ENCODE measurements at places on chromosomes 12 and 14.

DNA sequence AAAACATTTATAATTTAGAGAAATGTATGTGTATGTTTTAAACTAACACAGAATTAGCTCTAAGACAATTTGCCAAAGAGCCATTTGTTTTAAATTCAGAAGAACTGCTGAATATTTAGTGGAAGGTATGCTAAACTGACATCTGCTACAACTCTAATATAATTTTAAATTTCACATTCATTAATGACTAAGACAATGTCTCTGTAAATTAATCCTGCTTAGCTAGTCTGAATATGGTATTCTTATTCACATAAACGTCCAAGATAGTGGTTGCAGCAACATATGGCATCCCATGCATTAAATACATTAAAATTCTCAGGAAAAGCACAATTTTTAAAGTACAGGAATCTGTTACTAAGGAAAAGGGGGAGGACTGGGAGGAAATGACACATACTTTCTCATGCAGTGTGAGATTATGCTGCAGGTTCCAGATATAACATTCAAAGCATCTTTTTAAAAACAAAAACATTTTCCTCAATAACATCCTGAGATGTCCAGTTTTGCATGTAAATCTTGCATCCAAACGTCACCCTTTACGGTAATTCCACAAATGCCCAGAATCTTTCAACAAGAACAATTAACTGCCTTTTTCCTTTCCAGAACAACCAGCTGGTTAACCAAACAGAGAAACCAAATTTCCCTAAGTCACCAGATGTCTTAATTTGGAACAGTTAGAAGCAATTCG lies 26.9 kb downstream of the WDR89 start:
- no peak for DNase-seq

GRCh38 chr12:99847936-99848335 lies 136.8 kb downstream of the ANKS1B start:
- DNase-seq: no peak

DNA sequence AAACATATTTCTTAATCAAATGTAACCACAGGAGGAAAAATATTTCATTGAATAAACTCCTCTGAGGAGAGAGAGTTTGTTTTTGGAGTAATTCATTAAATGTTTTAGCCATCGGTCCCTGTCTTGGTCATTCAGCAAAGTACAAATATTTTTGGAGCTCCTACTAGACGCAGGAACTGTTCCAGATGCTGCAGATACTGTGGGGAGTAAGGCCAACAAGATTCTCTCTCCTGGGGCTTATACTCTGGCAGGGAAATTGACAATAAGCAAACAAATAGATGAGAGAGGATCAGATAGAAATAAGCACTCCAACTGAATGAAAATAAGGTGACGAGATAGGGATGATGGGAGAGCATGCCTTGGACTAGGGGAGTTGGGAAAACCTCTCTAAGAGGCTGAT lies 264.1 kb downstream of the TTC8 start:
- DNase-seq: no peak

- no peak for DNase-seq
Observed at GRCh38 chr14:94115058-94115591, 4.6 kb downstream of the IFI27 start.

DNA sequence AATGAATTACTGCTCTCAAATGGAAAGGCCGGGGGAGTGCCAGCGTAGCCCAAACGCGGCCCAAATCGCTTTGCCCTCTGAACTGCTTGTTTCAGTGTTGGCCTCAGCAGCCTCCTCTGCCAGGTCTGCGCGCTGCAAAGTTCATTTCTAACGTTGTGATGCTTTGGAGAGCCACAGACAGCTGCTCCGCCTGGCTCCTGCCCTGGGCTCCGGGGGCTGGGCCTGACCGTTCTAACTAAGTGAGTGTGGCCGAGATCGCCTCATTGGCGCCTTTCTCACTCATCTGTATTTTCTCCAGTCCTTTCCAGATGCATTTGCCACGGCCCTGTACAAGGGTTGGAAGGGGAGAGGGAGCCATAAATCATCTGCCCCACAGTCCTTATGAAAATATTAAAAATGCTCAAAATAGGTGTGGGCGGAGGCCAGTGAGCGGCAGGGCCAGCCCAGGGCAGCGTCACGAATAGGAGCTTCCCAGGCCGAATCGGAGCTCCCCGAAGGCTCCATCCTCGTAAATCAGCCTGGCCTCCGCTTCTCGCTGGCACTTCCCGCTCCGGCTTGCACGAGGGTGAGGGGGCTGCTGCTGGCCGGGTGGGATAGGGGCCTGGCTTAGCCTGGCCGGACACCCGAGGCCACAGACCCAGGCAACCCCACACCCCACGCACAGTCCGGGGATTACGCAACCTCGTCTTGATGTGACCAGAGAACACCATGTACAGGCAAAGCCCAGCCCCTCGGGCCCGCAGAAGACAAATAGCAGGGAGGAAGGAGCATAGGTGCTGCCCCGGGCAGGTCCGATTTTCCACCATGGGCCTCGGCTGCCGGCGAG lies 196.6 kb upstream of the DIO3 start:
- no peak for DNase-seq

DNA sequence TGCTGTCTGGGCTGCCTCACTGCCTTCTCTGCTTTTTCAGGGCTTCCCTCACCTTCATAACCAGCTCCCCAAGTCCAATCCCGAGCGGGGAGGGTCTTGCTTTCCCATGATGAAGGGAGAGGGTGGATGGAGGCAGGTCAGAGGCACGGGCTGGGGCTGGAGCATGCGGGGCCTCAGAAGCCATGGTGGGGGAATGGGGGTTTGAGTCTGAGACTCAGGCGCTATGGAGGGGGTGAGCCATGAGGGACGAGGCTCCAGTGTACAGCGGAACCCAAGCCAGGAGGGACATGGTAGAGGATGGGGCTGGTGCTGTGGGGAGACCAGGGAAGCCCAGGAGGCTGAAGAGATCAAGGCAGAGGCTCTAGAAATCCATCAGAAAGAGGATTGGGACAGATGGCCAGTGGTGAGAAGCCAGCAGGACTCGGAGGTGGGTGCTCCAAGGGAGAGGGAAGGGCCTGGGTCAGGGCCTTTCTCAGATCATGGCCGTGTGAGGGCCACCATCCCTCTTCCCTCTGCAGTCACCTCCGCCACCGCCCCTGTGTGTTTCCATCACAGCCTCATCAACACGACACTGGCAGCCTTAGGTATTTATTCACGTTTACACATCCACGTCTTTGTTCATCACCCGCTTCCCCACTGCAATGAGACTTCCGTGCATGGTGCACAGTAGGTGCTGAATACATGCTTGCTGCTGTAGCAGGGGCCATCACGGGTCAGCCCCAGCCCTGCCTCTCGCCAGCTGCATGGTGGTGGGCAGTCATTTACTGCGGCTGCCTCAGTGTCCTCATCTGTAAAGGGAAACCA lies 144.7 kb downstream of the ADGRD1 start:
- no peak for DNase-seq

GRCh38 chr12:43882578-43883178 lies 46.8 kb downstream of the TMEM117 start:
- no peak for DNase-seq

- DNase-seq: no peak
Observed at GRCh38 chr12:12622418-12622817, 10.7 kb downstream of the CREBL2 start.

GRCh38 chr14:81884382-81884781 lies 350.7 kb upstream of the SEL1L start:
- no peak for DNase-seq

GRCh38 chr12:9334041-9334692 lies 126.0 kb upstream of the PZP start:
- DNase-seq: no peak

DNA sequence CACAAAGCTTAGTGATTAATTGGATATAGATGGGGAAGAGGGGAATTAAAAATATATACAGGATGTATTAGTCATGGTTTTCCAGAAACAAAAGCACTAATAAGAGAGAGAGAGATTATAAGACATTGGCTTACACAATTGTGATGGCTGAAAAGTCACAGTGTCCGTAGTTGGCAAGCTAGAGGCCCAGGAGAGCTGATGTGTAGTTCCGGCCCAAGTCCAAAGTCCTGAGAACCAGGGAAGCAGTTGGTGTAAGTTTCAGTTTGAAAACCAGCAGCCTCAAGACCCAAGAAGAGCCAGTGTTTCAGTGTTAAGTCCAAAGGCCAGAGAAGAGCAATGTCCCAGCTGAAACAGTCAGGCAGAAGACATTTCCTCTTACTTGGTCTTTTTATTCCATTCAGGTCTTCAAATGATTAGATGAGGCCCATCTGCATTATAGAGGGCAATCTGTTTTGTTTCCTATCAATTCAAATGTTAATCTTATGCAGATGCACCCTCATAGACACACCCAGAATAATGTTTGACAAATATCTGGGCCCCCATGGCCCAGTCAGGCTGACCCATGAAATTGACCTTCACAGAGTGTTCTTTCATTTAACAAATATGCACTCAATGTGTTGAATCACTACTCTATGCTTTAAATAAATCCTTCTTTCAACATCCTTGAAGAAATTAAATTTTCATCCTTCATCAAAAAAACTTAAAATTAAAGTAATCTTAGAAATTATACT lies 67.2 kb upstream of the DIO2 start:
- DNase-seq: no peak

DNA sequence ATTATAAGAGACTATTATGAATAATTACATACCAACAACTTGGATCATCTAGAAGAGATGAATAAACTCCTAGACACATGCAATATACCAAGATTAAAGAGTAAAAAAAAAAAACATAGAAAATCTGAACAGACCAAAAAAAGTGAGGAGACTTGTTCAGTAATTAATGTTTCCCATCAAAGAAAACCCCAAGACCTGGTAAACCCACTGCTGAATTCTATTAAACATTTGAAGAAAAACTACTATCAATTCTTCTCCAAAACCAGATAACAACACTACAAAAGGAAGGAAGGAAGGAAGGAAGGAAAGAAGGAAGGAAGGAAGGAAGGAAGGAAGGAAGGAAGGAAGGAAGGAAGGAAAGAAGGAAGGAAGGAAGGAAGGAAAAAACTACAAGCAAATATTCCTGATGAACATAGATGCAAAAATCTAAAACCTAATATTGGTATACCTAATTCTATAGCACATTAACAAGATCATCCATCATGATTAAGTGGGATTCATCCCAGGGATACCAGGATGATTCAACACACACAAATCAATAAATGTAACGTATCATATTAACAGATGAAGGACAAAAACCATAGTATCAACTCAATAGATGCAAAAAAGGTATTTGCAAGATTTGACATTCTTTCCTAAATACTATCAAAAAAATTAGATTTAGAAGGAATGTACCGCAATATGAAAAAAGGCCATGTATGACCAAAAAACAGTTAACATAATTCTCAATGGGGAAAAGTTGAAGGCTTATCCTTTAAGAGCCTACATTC lies 445.5 kb downstream of the KCNH5 start:
- DNase-seq: no peak

DNA sequence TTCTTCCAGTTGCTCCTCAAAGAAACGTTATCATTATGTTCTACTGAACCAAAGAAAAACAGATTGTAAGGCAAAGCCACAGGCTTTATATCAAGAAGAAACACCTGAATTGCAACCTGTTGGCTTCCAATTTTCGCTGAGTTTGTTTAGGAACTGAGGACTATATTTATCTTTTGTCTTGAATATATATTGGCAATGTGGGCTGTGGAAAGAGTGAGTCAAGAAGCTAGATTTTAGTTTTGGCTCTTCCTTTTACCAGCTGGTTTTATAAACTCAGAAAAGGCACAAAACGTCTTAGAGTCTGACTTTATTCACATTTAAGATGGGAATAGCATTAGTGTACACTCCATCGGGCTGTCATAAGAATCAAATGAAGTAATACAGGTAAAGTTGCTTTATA lies 10.4 kb upstream of the PTHLH start:
- DNase-seq: no peak

- no peak for DNase-seq
Observed at GRCh38 chr12:112418273-112418607, 507 bp upstream of the PTPN11 start.

DNA sequence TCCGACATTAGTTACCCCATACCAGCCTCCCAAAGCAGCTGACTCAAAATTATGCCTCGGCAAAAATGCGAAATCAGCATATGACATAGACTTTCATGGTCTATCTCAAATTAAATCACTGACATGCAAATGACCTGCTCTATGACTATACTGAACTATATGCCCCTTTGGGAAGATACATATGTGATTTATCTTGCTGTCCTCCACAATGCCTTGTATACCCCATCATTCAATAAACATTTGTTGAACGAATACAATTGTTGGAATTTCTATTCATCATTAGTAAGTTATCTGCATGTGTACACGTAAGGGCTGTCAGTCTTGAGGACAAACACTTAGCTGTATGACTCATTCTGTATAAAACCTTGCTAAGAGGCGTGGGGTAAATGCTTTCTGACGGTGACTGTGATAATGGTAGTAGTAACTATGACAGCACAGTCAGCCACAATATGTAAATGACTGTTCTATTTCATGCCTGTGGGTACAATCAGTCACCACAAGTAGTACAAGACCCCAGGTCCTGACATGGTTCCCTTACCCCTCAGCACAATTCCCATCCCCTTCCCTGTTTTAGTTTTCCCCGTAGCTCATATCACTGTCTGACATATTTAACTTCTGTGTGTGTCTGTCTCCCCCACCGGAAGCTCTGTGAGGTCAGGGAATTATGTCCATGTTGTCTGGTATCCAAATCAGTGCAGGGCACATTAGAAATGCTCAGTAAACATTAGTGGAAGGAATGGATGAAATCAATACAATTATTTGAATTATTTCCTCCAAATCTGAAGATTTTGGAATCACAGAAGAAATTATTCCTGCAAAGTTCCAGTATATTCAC lies 42.8 kb downstream of the STXBP6 start:
- DNase-seq: no peak

GRCh38 chr12:80241576-80242273 lies 142.4 kb downstream of the OTOGL start:
- DNase-seq: no peak

DNA sequence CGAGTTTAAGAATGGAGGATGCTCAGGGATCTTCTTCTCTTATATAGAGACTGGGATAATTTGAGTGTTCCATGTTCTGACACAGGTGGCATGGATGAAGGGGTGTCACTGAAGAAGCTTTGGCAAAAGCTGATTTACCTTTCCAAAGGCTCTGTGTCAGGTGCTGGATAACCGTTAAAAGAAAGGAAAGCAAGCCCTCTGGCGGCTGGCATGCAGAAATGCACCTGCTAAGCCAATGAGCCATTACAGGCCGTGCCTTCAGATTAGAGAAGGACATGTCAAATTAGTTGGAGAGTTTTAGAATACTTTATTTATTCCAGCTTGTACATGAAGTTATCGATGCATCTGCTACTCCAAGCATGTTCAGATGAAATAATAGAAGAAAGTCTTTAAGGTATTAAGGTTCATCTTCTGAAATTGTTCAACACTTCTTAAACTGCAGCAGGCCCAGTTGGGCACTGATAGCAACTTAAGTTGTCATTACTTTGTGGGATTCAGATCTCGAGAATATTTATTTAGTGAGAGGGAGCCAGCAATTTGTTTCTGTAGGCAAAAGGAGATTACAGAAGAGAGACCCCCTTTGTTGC lies 678.2 kb downstream of the NRXN3 start:
- no peak for DNase-seq

GRCh38 chr12:119713551-119714031 lies 45.7 kb downstream of the PRKAB1 start:
- DNase-seq: no peak

- DNase-seq: no peak
Observed at GRCh38 chr12:62728741-62729140, 206.2 kb downstream of the PPM1H start.
